ENCODE measurements at places on chromosomes 6 and 20.
A peak's percentile ranks its signal among the peaks of the same experiment; 100 is the strongest.

GRCh38 chr20:49916146-49917002 is 1.0 kb upstream of the SPATA2 start:
- DNase-seq, result no peak

DNA sequence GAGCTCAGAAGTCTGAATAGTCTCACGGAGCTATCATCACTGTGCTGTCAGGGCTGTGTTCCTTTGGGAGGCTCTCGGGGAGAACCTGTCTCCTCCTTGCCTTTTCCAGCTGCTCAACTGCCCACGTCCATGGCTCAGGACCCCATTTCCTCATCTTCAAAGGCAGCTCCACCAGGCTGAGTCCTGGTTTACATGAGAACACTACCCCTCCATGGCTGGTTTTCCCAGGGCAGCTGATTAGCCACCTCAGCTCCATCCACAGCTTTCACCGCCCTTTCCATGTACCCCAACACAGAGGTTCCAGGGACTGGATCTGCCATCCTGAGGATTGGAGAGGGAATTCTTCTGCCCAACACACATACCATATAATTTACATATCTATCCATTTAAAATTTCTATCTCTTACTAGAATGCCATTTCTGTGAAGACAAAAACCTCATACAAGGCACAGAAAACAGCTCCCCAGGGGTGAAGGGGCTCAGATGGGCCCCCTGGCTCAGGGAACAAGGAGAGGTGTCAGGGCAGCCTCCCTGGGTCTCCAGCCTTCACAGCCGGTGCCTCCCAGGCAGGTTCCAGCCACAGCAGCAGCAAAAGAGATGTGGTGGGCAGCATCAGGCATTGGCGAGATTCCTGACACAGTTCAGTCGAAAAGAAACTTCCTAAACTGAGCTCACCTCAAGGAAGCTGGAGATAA is 2.2 kb upstream of the RAET1E start:
- DNase-seq, result no peak

DNA sequence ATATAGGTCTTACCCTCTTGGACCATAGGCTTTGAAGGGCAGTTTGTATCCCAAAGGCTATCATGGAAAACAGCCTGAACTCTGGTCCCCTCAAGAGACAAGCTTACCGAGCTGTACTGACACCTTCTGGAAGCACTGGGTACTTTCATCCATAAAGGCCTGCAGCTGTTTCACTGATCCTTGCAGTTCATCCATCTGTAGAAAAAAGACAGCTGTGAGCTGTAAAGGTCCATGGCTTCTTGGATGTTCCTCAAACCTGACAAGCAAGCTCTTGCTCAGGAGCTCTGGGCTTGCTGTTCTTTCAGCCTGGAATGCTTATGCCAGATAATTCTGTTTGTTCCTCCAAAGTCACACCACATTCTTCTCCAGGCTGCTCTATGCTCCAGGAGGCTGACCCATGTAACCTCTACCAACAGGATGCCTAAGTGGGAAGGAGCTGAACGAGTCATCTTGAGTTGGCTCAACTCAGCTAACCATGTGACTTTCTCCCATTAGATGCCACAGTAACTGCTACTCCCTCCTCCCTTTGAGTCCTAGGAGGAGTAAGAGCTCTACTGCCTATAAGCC is 8.8 kb upstream of the NDRG3 start:
- DNase-seq, result peak; percentile 80

DNA sequence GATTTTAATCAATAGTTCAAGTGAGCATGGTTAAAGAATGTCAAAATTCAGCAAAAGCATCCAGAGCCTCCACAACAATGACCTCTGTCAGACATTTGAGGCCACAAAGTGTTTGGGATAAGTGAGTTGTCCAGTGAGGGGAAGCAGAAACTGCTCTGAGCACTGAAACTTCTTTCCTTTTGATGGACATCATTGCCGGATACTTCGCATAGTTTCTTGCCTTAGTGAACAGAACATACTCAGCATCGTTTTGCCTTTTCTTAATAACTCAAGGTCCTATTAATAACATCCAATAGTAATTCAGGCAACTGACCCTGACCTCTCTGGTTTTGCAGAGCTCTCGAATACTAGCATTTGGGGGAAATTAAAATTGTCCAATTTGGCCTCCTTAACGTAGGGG is 78.6 kb downstream of the EDN3 start:
- DNase-seq, result no peak

DNA sequence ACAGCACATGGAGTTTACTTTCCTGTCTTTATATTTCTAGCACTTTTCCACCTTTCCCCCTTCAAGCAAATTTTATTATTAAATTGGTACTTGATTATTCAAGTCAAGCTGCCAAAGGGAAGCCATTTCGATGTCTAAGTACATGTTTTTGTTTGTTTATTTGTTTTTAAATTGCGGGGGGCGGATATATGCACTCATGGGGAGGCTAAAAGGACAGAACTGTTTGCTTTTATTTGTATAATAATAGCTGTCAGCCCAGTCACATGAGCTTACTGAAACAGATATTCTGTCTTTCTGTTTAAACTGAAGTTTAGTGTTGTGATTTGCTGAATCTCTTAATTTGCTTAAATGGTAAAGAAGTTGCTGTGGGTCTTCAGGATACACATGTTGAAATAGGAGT is 49.6 kb upstream of the PLCG1 start:
- DNase-seq, result no peak

GRCh38 chr20:32494483-32495216 is 90.5 kb downstream of the NOL4L start:
- no peak for DNase-seq

GRCh38 chr6:99604166-99605073 is 2.2 kb upstream of the PRDM13 start:
- no peak for DNase-seq

All from epithelial cell of proximal tubule (primary cell).